Left hindlimb (tissue), 1 donor: ENCODE measurements at places on chromosomes 7 and 10.

- DNase-seq = no peak
Measured at GRCh38 chr7:152636441-152636840, 39.5 kb downstream of the XRCC2 start.

DNA sequence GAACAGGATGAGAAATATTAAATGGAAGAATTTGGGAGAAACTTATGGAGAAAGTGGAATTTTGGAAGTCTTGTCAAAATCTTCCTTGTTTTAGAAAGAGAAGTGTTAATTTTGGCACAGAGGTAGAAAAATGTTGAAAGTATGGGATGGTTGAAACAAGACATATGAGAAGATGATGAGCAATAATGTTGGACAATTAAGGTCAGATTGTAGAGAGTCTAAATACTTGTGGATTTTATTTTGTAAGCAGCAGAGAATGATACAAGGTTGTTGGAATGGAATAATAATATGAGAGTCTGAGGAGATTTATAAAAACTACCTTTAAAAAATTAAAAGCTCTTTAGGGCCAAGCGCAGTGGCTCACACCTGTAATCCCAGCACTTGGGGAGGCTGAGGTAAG lies 34.6 kb downstream of the PHTF2 start:
- no peak for DNase-seq

GRCh38 chr7:33044986-33045385 lies 17.6 kb downstream of the NT5C3A start:
- DNase-seq = no peak

DNA sequence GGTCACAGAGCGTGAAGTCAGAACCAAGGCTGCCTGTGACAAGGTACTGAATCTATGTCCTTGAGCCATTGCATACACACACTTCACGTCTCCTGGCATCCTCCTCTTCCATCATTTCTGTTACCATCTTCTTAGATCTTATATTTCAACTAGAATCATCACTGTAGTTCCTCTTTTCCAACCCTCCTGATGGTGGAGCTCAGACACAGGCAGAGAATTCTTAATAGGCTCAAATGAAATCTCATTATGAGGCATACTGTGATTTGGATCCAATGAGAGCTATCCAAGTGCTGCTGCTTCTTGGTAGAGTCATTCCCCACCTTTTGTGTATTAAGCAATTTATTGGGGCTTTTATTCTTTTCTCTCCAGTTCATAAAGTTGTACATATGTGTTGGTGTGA lies 113.2 kb downstream of the CALCR start:
- no peak for DNase-seq

GRCh38 chr7:131769241-131769640 lies 212.8 kb upstream of the PODXL start:
- DNase-seq = no peak
